ENCODE measurements at places on chromosomes 16 and 17.

DNA sequence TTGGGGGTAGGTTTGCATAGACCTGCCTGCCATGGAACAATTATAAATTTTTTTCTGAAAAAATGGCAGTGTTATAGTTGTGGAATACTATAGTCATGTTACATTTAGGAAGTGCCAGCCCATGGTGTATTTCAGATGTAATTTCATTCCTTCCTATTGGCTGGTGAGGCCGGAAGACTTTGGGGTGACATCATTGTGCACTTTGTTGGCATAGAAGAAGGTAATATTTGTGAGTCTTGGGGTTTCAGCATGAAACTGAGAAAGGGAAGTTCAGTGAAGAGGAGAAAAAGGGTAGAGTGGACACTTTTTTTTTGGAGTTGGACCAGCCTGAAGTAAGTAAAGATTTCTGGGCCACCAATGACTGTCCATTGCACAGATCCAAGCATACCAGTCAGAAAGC is 16.0 kb upstream of the HEATR6 start:
- no peak for DNase-seq

DNA sequence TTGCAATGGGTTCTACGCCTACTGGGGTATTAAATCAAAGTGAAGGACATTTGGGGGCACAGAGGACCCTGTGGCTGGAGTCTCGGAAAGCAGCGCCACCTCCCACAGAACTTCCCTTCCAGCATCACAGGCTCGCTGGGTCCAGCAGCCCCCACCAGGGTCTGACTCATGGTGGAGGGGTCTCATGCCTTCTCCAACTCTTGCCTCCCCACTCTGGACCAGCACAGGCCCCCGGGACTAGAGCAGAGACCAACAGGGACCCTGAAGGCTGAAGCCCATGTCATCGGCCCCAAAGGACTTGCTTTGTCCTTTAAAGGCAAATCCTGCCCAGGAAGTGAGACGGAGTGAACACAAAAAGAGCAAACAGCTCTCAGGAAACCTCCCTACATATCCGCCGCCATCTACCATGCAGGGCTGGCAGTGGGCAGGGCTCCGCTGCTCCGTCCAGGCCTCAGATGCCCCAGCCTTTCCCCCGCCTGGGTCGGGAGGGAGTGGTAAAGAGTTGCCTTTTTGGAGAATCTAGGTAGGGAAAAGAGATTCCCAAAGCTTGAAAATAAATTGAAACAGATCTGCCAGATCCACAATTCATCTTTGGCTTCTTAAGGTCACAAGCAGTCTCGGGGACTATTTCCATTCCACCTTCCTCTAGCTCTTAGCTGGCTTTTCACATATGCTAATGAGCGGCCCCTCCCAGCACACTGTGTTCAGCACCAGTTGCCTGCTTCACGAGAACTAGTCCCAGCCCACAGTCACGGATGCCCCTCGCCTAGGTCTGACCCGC is 2.1 kb upstream of the GPRC5C start:
- DNase-seq, result no peak

DNA sequence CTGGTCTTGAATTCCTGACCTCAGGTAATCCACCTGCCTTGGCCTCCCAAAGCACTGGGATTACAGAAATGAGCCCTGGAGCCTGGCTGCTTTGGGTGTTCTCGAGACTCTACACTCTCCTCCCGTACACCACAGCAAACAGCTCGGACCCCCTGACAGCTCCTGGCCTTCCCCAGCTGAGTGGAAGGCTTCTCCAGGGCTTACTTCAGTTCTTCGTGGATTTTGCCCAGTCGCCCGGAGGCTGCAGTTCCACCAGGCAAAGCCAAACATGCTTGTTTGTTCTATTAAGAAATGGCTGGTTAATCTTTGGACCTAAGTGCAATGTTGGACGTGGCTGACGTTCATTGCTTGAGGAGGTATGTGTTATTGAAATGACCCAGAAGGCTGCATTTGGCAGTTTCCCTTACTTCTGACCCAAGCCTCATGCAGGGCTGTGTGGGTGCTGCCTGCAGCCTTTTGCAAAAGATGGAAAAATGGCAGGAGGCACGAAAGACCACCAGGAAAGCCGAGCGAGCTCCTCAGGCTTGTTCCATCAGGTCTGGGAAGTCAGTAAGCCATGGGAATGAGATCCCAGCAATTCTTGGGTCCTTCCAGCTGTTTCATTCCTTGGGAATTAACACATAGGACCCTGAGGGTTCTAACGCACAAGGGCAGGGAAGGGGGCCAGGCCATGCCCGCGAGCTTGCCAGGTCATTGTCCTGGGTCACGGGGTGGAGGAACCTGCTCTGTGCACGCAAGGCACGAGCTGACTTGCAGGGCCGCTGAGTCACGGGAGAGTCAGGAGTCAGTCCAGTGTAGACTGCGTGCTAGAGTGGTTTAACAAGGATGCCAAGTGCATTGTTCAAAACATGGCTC is 23.9 kb upstream of the KLHDC4 start:
- no peak for DNase-seq

GRCh38 chr17:48791128-48792032 is 25.6 kb downstream of the TTLL6 start:
- DNase-seq, result no peak

DNA sequence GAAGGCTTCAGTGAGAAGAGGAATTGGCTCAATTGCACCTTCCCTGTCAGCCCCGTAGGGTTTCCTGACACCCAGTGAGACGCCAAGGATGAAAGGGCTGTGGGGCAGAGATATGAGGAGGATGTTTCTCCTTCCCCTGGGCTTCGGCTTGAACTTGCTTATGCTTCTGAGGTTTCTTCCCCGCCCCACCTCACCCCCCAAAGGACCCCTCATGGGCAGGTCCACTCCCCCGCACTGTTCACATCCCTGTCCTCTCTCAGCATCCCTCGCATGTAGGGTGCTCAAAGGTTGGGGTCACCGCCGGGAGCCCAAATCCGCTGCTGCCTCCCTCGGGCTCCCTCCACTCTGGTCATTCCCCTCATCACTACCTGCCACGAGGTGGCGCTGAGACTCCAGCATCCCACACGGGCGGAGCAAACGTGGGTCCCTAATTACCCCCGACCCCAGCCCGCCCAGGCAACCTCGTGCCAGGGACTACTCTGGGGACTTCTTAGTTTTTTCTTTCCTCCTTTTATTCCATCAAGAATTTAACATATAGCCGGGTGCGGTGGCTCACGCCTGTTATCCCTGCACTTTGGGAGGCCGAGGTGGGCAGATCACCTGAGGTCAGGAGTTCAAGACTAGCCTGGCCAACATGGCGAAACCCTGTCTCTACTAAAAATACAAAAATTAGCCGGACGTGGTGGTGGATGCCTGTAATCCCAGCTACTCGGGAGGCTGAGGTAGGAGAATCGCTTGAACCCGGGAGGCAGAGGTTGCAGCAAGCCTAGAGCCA is 3.3 kb upstream of the TRARG1 start:
- peak; percentile 60 for DNase-seq

GRCh38 chr17:40483679-40484078 is 17.7 kb downstream of the TNS4 start:
- DNase-seq, result no peak

DNA sequence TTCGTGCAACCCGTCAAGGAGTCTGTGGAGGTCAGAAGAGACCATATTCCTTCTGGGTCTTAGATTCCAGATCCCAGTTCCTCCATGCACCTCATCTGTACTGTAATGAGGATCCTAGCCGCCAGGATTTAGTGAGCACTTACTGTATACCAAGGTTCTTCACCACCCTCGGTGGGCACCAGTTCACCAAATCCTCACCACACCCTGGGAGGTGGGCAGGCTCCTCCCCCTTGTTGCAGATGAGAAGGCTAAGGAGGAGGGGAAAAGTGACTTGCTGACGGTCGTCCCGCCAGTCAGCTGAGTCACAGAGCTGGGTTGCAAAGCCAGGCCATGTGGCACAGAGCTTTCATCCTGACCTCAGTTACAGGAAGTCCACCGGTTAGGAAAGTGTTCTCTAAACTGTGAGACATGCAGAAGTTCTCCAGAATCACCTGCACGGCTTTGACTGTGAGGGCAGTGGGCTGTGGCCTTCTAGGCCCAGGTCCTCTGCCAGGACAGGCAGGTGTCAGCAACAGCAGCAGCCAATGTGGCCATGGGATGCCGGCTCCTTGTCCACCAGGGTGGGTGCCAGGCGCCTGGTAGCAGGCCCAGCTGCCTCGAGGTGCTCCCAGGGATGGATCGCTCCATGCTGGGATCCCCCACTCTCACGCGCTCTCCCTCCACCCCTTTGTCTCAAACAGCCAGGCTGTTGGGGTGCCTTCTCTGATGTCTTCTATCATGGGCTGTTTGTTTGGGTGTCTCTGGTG is 240.3 kb upstream of the GSE1 start:
- DNase-seq, result no peak
